ENCODE measurements at places on chromosomes 7 and 10.

GRCh38 chr7:2566890-2567678, 8.3 kb downstream of the IQCE start:
- peak; percentile 74 for DNase-seq

DNA sequence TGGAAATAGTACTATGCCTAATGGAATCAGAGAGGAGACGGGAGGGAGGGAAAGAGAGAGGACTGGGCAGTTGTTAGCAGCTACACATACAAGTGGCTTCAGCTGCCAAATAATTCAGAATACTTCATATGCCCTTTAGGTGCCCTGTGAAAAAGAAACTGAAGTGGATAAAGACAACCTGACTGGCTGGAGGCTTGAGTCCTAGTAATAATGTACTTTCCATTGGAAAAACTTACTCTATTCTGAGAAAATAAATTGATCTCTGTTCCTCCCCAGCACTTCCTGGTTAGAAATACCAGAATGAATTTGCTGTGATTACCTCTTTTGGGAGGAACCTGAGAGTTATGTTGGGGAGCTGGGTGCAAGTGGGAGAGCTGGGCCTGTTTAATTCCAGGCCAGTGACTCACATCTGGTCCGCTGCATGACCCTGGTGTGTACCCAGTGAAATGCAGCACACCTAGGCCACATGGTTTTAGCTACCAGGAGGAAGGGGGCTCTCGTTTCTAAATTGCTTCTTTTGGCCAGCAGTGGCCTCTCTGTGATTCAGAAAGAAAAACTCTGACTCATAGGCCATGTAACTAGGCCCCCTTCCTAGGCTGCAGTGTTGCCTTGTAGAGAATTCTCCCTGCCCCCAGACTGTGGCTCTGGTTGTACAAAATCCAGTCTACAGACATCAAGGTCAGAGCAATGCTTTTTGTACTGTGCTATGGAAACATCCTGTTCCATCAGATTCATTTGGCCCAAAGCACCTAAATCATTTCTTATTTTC, 6.5 kb downstream of the AGFG2 start:
- peak; percentile 72 for DNase-seq

GRCh38 chr10:118216020-118216419, 126.1 kb downstream of the FAM204A start:
- DNase-seq, result no peak

DNA sequence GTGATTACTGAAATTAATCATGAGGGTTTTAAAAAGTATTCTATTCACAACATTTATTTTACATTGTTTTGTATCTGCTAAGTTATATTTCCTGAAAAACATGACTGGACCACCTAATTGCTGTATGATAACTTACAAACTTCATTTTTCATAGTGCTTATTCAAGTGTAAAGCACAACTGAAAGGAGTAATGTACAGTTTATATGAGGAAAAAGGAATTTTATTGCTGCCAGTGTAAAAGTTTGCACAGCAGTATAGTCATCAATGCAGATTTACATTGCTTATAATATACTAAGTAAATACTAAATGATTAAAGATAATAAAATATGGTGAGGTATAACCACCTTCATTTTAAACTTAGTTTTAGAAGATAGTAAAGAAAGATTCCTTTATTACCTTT, 4.0 kb downstream of the PTEN start:
- no peak for DNase-seq

DNA sequence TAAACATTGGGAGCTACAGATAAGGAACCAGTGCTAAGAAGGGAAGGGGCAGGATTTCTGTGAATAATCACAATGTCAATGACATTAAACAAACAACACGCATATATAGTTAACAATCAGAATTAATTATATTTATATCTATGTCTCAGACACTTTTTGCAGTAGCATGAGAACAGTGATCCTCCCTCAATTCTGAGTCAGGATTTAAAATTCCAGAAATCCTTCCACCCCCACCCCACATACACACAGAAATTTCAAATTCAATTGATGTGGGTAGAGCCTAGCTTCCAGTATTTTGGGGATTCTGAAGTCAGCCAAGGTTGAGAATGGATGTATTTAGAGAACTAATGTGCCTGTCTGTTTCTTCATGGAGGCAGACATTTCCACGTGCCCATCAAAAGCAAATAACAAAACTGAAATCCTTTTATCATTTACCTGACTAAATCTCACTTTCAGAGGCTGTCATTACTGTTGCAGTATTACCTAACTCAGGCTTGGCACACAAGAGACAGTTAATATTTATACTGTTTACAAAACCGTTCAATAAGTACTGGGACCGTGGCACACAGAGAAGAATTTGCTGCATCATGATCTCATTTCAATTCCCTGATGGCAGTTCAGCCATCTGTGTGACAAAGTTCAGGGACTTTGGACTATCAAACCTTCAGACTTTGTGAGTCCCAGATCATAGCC, 116.6 kb upstream of the PALS2 start:
- DNase-seq, result no peak

Data from GM06990 (cell line).